Fibroblast of gingiva (primary cell): ENCODE measurements at places on chromosomes 16 and 17.

DNA sequence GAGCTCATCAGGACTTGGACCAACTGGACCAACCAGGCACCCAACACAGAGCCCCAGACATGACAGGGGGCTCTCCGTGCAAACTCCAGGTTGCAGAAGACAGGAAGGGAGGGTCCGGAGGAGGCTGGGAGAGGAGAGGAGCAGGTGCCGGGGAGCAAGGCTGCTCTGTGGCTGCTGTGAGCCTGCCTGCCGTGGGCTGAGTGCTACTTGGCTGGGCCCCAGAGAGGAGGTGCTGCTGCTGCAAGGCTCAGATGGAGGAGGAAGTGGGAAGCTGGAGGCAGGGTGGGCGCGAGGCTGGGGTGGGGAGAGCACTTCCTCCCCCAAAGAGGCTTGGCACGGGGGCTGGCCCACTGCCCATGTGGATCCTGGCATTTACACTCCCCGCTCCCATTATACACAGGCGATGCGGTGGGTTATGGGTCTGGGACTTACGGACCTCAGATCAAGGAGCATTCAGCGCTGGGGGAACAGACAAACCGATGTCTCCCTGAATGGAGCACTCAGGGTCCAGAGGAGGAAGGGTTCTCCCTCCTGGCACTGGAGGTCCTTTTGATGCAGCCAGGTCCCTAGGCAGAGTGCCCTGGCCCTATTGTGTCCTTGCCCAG is 15.9 kb downstream of the EPOP start:
- DNase-seq: no peak

GRCh38 chr17:15513058-15513791 is 45.8 kb upstream of the CDRT4 start:
- DNase-seq: peak; percentile 33

GRCh38 chr17:41185001-41185400 is 290 bp upstream of the KRTAP4-1 start:
- no peak for DNase-seq

DNA sequence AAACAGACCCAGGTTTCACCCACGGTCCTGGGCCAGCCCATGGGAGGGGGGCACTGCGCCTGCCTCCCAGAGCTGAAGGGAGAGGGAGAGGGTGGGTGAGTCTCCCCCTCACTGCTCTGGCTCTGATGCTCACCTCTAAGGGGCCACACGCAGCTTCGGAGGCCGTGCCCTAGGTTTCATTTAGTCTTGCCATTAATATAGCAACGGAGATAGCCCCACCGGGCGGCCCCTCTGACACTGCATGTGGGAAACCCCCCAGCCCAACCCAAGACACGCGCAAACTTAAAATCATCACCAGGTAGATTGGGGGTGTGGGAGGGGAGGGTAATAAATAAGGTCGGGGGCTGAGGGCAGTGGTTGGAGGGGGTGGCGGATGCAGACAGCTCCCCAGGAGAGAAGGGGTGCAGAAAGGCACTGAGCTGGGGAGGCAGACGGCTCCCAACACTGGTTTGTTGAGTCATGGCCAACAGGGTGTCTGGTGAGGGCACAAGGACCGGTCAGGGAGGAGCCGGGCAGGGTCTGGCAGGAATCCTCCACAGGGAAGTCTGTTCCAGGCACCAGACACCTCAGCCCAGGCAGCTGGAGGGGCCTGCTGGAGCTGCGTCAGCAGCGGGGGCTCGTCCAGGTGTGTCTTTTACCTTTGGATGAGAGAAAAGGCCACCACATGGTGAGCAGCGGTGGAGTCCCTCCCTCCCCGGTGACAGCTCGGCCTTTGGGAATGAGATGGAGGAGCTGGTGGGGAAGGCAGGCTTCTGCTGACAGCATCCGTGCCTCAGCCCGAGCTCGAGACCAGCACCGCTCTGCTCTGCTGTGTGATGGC is 32.0 kb upstream of the DOC2B start:
- no peak for DNase-seq

GRCh38 chr17:63626551-63627180 is 4.4 kb downstream of the MAP3K3 start:
- DNase-seq: peak; percentile 35

DNA sequence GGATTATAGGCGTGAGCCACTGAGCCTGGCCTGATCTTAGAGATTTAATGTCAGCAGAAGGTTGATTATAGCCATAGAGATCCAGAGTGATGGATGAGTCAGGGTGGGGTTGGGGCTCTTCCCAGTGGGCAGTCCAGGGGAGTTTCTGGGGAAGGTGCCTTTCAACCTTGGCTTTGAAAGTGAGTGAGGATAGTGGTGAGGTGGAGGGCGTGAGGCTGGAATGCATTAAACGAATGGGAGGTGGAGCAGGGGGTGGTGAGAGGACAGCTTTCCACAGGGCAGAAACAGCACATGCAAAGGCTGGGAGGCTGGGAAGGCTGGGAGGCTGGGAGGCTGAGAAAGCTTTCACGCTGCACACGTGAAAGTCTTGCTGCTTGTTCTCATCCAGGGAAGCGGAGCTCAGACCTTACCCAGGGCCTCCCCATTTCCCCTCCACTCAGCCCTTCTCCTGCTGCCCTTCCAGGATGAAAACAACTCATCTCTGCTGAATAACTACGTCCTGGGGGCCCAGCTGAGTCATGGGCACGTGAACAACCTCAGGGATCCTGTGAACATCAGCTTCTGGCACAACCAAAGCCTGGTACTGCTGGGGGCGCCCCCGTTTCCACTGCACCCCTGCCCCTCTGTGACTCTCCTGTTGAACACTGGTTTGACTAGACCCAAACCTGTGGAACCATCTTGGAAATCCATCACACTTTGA is 22.3 kb downstream of the ADGRG5 start:
- DNase-seq: no peak

DNA sequence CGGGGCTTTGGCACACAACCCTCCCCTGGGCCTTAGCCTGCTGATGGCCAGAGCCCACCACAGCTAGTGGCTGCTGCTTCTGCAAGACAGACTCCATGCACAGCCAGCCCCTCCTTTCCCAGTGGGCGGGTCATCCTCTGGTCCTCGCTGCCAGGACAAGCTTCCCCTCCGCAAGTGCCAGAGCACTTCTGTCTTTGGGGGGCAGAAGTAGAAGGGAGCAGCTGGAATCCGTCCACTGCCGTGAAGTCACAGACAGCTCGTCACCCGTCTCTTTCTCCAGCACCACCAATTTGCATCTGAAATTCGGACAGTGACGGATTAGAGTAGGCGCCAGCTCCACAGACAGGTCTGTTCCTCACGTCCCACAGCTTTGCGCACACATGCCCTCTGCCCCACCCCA is 31.3 kb upstream of the NAT9 start:
- no peak for DNase-seq

DNA sequence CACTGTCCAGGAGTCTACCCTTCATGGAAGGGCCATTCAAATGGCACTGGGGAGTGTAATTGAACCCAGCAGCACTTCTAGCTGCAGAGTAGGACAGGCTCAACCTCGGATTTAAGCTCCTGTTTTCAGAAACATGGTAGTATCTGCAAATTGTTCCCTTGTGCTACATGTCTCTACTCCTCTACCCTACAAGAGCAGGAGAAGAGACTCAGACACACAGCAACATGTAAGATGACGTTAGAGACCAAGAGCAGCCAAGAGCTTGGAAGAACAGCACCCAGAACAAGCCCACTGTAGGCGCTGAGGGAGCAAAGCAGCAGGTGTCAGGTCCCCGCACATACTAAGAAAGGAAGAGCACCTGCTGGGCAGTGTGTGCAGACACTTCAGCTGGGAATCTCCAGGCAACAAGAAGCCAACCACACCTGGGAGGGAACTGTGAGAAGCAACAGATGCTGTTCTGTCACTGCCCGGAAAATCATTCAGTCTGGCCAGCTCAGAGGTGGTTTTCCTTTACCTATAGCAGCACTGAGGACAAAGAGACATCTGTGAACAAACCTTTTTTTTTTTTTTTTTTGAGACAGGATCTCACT is 35.6 kb upstream of the MNT start:
- DNase-seq: no peak

- peak; percentile 77 for DNase-seq
These were observed 3.7 kb downstream of the TIMP2 start for GRCh38 chr17:78921437-78921971.

GRCh38 chr17:28532050-28532960 is 20.1 kb downstream of the UNC119 start:
- DNase-seq: no peak

DNA sequence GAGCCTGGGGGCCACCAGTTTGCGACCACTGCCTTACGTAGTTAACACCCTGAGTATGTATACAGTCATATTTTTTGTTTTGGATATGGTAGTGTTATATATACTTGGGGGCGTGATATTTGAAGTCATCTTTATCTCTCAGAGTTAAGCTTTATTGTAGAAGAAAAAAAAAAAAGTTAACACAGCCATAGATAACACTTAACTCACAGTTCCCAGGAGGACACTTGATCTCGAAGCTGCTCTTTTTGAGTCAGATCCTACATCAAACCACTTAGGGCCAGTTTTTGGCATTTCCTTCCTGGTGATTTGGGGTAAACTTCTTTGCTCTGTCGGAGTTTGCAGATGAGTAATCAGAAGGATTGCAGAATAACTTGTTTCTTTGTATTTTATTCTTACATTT is 5.8 kb downstream of the ITPRIPL2 start:
- peak; percentile 87 for DNase-seq

- no peak for DNase-seq
These were observed 15.6 kb upstream of the FOXF1 start for GRCh38 chr16:86494565-86495356.

- no peak for DNase-seq
These were observed 13.2 kb downstream of the TOM1L2 start for GRCh38 chr17:17958982-17959381.

DNA sequence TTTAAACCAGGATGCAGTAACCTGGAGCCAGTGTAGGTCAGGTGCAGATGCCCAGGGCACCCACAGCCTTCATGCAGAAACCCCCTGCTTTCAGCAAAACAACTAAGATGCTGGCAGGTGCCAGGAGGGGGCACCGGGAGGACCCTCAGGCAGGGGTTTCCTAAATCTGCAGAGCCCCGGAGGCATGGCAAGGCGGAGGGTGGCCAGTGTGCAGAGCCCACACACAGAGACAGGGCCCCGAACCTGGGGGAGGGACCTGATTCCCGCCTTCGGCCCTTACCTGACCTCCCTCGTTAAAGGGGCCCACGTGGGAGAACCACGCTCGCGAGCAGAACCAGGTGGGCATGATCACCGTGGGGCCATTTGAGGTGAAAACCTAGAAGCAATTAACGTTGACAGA is 114.0 kb upstream of the METRNL start:
- DNase-seq: no peak

DNA sequence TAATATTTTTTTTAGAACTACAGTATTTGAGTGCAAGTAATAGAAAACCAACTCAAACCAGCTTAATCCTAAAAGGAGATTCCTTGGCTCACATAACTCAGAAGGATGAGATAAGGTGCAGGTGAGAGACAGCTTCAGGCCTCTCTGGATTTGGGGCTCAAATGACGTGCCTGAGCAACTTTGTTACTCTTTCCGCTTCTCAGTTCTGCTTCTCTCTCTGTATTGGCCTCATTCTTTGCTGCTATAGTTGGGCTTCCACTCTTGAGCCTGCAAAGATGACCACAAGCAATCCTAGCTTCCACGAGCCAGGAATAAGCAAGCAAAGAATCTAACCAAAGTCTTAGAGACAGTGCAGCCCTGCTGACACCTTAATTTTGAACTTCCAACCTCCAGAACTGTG is 45.0 kb upstream of the NLK start:
- no peak for DNase-seq
